ENCODE measurements at places on chromosomes 5 and 9. TPM values are rescaled to one million over a fixed set of nuclear protein-coding genes. Genes with fewer than 3 reads are reported as not detected.

The SAPCD2 gene
- 7.2 TPM for polyA plus RNA-seq

The DEPDC1B gene
- polyA plus RNA-seq: 35.0 TPM

The IFNE gene
- 0.15 TPM for polyA plus RNA-seq

The AK8 gene
- 3.9 TPM for polyA plus RNA-seq

The DMRT2 gene
- 2.0 TPM for polyA plus RNA-seq

The AFAP1L1 gene
- 21.9 TPM for polyA plus RNA-seq

The OR1Q1 gene
- not detected for polyA plus RNA-seq

The KCNV2 gene
- 0.27 TPM for polyA plus RNA-seq

The PHF24 gene
- 0.33 TPM for polyA plus RNA-seq

The TEX48 gene
- polyA plus RNA-seq: not detected

The CEL gene
- polyA plus RNA-seq: 4.7 TPM

The PCDHGB6 gene
- 7.3 TPM for polyA plus RNA-seq

The ORM2 gene
- not detected for polyA plus RNA-seq

The CD180 gene
- 0.45 TPM for polyA plus RNA-seq

The SSNA1 gene
- 34.7 TPM for polyA plus RNA-seq

GRCh38 chr5:165829504-165829903, 2324.1 kb downstream of the MAT2B start:
- no peak for DNase-seq

GRCh38 chr5:17203329-17204132, 13.9 kb upstream of the BASP1 start:
- DNase-seq: peak; percentile 74

DNA sequence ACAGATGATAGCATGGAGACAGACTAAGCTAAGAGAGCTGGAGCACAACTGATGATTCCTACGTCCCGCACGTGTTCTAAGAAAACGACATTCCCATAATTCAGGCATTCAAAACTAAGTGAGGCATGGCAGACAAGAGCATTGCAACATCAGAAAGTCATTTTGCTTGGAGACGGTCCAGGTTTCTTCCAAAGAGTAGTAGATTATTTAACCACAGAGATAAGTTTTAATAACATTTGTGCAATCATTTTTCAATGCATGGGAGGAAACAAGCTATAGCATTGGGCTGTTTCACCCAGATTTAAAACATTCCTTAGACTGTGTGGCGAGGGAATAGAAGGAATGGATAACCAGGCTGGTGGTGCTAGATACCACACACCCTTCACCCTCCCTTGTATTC, 117.2 kb downstream of the APBA1 start:
- no peak for DNase-seq

DNA sequence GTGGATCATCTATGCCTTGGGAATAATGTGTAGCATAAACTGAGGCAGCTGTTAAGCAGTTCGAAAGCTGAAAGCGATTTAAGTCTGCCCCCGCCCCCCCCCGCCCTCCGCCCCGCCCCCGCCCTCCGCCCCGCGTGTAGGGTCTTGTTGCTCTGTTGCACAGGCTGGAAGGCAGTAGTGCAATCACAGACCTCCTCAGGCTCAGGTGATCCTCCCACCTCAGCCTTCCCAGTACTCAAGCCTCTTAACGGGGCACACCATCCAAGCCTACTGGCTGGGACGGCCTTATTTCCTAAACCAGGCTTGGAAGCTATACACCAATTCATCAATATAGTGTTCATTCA, 945 bp downstream of the ANKDD1B start:
- DNase-seq: no peak

DNA sequence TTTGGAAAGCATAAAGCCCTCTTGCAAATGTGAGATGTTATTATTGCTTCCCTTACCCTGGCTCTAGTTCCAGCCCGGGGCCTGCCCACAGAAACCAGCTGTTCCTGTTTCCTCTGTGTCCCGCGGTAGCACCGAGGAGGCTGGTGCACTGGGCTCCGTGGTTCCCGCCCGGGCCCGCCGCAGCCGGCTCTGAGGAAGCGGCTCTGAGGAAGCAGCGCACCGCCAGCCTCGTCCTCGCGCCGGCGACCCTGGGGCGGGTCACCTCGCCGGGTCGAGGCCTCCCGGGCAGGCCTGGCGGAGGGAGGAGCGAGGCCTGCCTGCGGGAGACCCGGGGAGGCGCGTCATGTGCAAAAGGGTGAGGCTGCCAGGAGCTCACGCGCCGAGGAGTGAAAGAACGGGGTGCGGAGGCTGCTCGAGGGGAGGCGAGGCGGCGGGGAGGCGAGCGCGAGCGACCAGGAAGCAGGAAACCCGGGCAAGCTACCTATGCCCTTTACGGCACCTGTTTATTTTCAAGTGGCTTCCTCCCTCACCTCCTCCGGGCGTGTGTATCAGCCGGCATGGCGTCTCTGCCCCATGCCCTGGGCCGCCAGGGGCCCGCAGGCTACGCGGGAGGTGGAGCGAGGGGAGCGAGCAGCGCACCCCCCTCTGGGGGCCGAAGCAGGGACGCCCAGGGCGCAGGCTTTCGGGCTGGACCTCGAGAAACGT, 61.3 kb upstream of the MEGF10 start:
- DNase-seq: peak; percentile 27

DNA sequence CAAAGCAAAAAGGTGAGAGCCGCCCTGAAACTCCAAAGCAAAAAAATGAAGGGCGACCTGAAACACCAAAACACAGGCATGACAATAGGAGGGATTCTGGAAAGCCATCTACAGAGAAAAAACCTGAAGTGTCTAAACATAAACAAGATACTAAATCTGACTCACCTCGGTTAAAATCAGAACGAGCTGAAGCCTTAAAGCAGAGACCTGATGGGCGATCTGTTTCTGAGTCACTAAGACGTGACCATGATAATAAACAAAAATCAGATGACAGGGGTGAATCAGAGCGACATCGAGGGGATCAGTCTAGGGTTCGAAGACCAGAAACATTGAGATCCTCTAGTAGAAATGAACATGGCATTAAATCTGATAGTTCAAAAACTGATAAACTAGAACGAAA, 108.8 kb downstream of the NIPBL start:
- DNase-seq: no peak

GRCh38 chr5:53151713-53152458, 42.3 kb upstream of the MOCS2 start:
- DNase-seq: no peak

DNA sequence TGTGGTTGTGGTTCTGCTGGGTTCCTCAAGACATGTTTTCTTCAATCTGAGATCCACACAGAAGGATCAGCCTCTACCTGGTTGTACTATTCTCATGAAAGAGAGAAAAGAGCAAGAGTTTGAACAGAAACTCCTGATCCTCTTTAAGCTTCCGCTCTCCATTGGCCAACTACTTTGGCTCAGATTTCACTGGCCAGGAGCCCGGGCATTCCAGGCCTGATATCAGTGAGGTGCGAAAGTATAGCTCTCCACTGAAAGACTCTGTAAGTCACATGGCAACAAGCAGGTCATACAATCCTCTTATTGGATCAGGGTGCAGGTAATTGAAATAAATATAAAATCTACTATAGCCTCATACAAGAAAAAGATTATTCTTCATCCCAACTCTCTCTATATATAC, 920.5 kb downstream of the TLE4 start:
- no peak for DNase-seq

DNA sequence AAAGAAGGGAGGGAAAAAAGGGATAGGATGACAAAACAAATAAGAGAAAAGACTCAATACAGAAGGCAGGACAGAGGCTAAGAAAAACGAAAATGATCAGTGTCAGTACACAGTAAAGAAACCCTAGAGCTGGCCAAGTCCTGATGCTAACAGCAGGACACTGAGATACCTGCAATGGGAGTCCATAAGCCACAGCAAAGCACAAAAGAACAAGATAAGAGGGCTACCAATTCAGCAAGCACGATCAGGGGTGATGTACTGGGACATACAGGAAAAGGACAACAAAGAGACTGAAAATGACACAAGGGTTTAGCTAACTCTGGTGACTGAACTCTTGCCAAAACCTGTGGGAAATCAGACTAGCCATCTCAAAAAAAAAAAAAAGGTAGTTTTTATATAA, 1072.6 kb upstream of the COX7C start:
- DNase-seq: no peak

DNA sequence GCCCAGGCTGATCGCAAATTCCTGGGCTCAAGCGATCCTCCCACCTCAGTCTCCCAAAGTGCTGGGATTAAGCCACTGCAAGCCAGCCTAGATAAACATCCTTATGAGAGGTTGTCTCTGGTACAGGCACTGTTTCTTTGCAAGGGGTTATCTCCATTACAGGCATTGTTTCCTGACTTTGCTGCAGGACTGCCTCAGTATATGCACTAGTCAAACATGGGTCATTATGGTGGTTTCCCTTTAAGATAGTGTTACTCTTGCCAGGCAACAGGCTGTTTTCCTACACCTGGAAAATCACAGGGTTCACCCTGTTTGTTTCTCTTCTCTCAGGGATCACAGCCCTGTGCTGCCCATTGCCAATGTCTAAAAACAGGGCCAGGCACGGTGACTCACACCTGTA, 7.8 kb upstream of the CLTB start:
- no peak for DNase-seq

- no peak for DNase-seq
These were observed 621 bp downstream of the NR6A1 start for GRCh38 chr9:124770359-124771020.

GRCh38 chr9:123867034-123867433, 62.9 kb downstream of the DENND1A start:
- DNase-seq: no peak

DNA sequence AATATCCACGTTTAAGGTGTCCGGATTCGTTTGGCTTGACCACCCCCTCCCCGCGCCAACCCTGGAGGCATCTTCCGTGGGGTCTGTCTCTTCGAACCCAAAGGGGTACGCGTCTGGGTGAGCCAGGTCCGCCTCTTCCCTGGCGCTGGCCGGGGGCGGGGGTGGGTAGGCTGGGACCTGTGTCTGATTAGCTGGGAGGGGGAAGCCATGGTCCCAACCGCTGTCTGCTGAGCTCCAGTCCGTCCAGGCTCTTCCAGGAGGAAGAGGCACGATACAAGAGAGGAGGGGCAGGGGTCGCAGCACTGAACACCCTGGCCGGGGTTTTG, at the start of gene LVRN:
Gene LVRN, plus strand, starts transcription at position 237 of the 326 bp plus-strand sequence. CDS start 143 bp downstream, outside the sequence.
- DNase-seq: no peak

- DNase-seq: no peak
These were observed 1775.7 kb upstream of the C9orf72 start for GRCh38 chr9:29348999-29349398.

DNA sequence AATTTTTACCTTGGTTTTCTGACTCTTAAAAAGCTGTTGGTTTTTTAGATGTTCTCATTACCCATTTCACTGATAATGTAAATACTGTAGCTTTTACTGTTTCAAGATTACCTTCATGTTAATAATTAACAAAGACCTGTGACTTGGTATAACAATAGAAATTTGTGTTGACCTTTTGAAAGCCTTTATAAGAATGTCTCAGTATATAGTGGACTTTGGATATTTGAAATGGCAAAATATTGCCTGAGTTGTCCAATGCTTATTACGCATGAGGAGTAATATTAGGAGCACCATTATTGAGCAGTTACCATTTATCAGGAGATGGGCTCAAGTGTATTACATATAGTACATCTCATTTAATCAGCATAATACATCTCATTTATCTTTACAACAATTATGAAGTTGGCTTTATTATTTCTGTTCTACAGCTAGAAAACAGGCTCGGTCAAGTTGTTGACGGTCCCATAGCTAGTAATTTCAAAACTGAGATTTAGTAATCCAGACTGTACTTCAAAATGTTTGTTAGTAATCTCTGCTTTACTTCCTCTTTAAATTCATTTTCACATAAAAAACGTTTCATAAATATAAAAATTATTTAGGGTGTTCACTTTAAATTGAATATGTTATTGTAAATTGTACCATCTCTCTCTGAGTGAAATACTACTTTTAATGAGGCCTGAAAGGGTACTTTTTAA, 50.7 kb upstream of the FKTN start:
- DNase-seq: no peak

GRCh38 chr5:59842999-59843398, 50.5 kb downstream of the PDE4D start:
- DNase-seq: no peak

DNA sequence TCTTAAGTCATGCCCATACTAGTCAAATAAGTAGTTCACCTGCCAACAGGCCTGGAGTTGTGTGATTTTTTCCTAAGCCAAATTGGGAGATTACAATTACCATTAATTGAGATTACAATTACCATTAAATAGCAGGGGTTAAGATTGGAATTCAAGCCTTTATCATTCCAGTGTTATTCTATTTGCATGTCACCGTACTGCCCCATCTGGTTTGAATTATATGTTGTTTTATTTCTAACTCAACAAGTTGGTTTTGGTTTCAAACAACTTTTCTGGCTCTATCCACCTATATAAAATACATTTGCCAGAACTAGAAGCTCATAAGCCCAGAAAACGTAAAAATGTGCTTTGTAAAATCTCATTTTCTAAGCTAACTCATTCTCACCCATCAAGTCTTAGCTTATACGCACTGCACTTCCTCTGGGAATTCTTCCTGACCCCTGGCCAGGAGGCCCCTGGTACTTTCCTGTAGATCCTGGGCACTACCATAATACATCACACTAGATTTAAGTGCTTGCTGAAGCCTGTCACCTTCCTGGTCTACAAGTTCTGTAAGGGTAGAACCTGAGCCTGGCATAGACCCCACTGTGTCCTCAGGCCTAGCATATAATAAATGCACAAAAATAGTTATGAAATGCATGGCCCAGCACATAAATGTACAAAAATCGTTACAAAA, 242.0 kb upstream of the TRPM3 start:
- DNase-seq: no peak

- DNase-seq: no peak
These were observed 13.3 kb downstream of the HMMR start for GRCh38 chr5:163473635-163474243.

DNA sequence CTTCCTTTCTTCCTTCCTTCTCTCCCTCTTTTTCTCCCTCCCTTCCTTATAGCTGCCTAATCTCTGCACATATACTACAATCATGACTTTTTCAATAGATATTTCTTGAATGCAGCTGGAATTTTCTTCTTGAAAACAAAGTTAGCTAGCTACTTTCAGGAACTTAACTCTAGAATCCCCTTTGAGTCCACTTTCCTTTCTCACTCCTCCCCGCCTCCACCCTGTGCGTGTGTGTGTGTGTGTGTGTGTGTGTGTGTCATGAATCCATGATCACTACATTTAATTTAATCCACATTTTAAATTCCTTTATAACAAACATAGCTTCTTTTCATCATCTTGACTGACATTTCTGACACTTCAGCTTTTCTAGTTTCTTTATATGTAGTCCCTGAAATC, 167.5 kb upstream of the KLF9 start:
- DNase-seq: no peak

- no peak for DNase-seq
These were observed 61.0 kb downstream of the SPEF2 start for GRCh38 chr5:35678661-35679060.

DNA sequence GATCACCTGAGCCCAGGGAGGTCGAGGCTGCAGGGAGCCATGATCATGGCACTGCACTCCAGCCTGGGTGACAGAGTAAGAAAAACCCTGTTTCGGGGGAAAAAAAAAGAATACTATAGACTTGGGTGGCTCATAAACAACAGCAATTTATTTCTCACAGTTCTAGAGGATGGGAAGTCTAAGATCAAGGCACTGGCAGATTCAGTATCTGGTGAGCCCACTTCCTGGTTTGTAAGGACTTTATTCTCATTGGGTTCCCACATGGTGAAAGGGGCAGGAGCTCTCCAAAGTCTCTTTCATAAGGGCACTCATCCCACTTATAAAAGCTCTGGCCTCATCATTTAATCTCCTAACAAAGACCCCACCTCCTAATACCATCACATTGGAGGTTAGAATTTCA, 8.7 kb downstream of the HINT1 start:
- no peak for DNase-seq

GRCh38 chr9:124873664-124874063, 11.7 kb downstream of the ARPC5L start:
- no peak for DNase-seq

GRCh38 chr5:74316064-74316603, 324.4 kb downstream of the ENC1 start:
- DNase-seq: no peak

- DNase-seq: no peak
These were observed 32.9 kb downstream of the SEMA4D start for GRCh38 chr9:89465001-89465451.
